Subcutaneous preadipocyte (primary cell): ENCODE measurements at places on chromosomes 16 and 17. TPM values are rescaled to one million over a fixed set of nuclear protein-coding genes. Genes with fewer than 3 reads are reported as not detected.

PDK2 gene
- 12.3 and 26.1 TPM in 2 replicates for total RNA-seq

CCL14 gene
- total RNA-seq: not detected in 2 replicates

LLGL2 gene
- 0.20 TPM in 1 of 2 replicates, not detected in the other for total RNA-seq

WWOX gene
- 15.4 and 15.6 TPM in 2 replicates for total RNA-seq

SLC52A1 gene
- under 0.01 TPM in 1 of 2 replicates, not detected in the other for total RNA-seq

SLC5A10 gene
- not detected in 2 replicates for total RNA-seq

SRR gene
- 25.0 and 29.0 TPM in 2 replicates for total RNA-seq

HOXB8 gene
- total RNA-seq: 0.20 and 1.5 TPM in 2 replicates

TEKT3 gene
- total RNA-seq: not detected in 2 replicates

ABCC11 gene
- total RNA-seq: under 0.01 and 0.39 TPM in 2 replicates

RAMP2 gene
- 0.73 TPM in 1 of 2 replicates, not detected in the other for total RNA-seq

RDM1 gene
- 0.37 TPM in 1 of 2 replicates, not detected in the other for total RNA-seq

TAT gene
- not detected in 2 replicates for total RNA-seq

ASB16 gene
- total RNA-seq: under 0.01 TPM in 1 of 2 replicates, not detected in the other
